ENCODE measurements at places on chromosomes 1 and 21.

DNA sequence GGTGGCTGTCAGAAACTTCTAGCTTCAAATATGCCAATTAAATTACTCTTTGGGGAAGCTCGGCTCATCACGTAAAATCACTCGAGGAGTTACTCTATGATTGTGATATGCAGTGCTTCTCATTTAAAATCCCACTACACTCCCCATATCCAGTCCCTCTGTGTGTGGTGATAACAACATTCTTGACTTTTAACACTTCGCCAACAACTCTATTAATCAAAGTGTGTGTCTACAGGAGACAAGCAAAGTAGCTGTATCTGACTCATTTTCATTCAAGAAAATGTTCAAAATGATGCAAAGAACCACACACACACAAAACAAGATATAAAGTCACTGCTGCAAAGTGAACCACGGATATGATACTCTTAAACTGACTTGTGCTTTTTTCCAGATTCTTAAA, 341.3 kb downstream of the DSCAM start:
- no peak for DNase-seq

- DNase-seq, result peak; percentile 64
These were observed 19.2 kb downstream of the PKP1 start for GRCh38 chr1:201302163-201303152.

- DNase-seq, result no peak
These were observed 211.6 kb upstream of the PTBP2 start for GRCh38 chr1:96509951-96510350.

- DNase-seq, result no peak
These were observed 365.4 kb downstream of the LRRIQ3 start for GRCh38 chr1:73832276-73833181.

- no peak for DNase-seq
These were observed 66.4 kb downstream of the LMX1A start for GRCh38 chr1:165290148-165290547.

- DNase-seq, result no peak
These were observed 14.3 kb downstream of the ADAMTSL4 start for GRCh38 chr1:150563340-150564038.
